ENCODE measurements at places on chromosomes 6 and 20.
A peak's percentile ranks its signal among the peaks of the same experiment; 100 is the strongest.

DNA sequence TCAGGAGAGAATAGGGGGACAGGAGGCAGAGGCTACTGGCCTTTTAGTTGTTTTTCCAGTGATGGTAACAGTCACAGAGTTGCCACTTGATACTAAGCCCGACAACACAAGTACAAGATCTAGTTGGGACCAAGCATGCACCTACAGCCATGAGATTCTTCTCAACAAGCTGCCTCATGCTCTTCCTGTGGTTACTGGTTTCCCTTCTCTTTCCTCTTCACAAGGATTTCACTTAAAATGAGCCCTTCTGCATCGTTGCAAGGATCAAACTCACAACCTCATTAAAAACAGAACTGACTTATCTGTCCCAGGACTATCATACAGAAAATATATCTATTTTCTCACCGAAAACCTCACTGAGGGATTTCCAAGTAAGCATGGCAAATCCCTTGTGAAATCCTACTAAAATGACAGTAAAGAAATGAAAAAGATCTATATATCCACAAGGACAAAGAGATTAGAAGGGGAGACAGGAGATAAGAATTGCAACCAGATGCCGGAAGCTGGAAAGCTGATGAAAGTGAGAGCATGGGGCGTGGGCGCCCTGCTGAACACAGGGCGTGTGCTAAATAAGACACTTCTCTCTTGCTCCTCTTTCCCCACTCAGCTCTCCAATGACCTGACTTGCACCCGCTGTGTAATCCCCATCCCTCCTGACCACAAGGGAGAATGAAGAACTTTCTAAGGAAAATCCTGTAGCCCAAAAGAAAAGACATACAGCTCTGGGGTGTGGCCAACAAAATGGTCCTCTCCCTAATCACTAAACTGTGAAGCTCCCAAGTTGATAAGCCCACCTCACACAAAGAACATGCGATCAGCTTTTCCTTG is 13.4 kb downstream of the MTFR2 start:
- DNase-seq = no peak

DNA sequence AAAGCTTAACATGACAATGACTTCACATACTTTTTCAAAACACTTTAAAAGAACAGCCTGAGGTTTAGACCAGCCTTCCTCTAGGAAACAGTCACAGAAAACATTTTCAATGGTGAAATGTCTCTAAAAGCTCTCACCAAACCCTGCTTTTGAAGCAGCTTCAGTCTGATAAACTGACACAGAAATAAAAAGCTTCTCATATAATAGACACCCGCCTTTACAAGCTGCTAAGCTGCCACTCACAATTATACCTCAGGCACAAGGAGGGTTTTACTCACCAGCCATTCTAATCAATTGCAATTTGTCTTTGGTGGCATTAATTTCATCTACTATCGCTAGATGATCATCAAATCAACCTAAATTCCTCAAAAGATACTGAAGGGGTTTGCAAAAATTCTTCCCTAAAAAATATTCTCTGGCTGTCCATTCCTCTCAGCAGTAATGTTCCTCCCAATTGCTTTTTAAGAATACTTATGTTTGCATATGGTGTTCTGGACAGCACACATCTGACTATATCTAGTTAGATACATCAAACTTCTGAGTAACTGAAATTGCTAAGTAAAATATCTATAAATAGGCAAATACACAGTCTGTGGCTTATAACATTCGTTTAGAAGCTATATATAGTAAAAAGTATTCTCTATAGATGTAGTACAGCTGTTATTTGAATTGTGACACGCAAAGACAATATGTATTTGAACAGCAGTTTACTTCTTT is 29.4 kb downstream of the KIF13A start:
- no peak for DNase-seq

DNA sequence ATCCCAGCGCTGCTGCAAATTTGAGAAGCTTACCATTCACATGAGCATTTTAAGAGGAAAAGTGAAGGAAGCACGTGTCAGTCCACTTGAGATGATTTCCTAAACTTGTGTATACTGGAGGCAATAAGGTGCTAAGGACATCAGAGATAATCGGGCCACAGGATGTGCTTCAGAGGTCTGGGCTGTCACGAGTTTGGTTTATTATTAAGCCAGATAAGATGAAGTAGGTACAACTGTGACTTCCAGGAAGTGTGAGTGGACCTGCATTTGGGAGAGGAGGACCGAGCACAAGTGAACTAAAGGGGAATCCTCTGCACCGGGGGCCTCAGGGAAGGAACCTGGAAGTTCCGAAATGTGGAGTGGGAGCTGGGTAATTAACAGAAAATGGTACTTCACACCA is 1.4 kb downstream of the SAMD5 start:
- peak; percentile 6 for DNase-seq

DNA sequence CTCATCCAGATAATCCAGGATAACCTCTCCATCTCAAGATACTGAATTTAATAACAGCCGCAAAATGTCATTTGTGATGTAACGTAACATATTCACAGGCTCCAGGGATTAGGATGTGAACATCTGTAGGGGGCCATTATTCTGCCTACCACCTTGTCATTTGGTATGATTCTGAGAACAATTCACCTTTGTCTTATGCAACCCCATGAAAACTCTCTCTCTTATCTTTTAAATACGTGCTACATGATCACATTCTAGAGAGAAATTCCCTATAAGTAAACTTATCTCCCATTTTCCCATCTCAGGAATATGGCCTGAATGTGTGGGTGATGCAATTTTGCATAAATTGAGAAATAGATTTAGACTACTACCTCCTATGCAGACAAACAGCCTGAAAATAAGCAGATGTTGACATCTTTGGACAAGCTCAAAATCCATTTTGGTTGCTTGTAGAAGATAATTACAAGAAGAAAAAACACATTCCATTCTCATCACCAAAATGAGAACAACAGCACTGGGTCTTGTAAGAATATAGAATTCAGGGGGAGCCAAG is 255.4 kb upstream of the STXBP5 start:
- no peak for DNase-seq

DNA sequence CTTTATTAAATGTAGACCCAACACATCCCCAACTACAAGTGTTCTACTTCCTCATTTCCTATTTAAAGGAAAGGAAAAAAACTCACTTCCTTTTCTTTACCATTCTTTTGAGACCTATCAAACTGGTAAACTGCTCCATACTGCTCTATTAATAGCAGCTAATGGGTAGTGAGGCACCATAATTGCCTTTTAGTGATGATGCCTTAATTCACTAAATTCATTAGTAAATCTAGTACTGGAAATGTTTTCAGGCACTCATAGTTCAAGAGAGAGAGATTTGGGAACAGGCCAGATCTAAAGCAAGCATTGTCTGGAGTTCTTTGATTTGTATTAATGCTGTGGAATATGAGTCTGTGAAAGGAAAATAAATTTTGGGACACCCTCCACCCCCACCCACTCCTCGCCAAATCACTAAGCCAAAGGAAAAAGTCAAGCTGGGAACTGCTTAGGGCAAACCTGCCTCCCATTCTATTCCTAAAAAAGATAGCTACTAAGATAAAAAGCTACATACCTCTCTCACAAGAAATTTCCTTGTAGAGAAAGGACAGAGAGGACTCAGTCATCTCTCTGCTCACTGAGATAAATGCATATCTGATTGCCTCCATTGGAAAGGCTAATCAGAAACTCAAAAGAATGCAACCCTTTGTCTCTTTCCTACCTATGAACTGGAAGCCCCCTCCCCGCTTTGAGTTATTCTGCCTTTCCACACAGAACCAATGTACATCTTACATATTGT is 13.6 kb upstream of the IBTK start:
- DNase-seq = no peak

- no peak for DNase-seq
Observed at GRCh38 chr6:167108278-167108677, 14.6 kb upstream of the CCR6 start.

DNA sequence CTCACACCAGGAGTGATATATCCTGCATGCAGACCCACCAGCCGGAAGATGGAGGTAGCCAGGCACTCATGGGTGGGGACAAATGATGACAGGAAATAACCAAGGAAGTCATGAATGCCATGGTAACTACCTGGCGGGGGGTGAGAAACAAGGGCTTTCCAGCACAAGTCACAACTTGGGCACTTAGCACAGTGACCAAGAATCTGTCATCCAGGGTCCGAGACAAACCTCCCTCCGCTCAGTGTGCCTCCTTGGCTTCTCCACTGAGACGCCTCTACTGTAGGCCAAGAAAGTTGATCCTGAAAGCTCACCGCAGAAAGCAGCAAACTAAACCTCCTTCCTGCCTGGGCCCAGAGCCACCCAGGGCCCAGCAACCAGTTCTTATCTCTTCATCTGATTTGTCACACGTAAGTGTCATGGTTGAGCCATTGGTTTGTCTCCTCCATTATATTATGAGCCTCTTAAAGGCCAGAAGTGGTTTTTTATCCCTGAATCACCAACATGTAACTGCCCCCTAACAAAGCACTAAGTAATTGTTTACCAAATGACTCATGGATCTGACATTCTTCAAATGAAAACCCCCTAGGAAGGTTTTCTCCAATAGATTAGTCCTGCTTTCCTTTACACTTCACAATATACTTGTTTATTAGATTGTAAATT is 84.3 kb upstream of the TAB2 start:
- DNase-seq = peak; percentile 90

DNA sequence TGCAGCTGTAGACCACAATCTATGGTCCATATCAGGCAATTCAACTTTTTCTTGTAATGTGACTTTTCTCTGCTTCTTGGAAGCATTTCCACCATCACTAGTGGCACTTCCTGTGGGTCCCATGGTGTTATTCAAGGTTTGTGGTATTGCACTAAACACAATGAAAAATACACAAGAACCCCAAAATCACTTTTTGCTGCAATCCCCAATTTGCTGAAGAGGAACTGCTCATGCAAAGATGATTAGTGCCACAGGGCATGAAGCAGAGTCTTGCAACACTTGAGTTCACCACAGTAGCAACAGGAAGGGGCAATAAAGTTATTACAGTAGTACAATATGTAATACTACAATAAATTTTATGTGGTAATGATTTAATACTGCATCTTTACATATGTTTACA is 16.8 kb upstream of the TAAR1 start:
- DNase-seq = no peak

- no peak for DNase-seq
Observed at GRCh38 chr6:33868141-33868540, 64.3 kb upstream of the MLN start.

DNA sequence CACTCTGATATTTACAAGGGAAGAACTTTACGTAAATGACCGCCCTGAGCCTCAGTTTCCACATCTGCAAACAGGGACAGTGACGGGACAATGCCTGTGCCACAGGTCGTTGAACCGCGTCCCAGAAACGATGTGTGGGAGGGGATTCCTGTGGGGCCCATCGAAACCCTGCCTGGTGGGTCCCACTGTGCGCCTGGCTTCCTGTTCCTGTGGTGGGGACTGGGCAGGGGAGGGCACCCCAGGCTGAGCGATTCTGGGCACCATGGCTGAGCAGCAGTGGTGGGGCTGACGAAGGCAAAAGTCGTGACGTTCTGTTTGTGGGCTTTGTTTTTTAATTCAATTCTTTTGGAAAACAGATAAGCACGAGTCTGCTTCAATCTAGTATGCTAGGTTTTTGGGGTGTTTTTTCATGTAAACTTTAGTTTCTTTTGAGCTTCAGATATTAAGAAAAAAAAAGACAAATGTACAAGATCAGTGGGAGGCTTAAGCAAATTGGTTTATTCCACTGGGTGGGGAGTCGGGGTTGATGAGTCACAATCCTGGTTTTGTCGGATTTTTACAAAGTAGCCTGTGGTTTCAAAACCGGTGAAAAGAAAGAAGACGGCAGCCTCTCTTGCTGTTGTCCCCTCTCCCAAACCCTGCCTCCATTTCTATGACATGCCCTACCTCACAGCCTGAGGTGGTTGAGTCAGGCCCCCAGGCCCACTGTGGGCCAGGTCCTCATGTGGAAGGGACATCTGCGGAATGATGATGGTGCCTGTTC is 40.4 kb downstream of the GNAS-AS1 start:
- DNase-seq = no peak

DNA sequence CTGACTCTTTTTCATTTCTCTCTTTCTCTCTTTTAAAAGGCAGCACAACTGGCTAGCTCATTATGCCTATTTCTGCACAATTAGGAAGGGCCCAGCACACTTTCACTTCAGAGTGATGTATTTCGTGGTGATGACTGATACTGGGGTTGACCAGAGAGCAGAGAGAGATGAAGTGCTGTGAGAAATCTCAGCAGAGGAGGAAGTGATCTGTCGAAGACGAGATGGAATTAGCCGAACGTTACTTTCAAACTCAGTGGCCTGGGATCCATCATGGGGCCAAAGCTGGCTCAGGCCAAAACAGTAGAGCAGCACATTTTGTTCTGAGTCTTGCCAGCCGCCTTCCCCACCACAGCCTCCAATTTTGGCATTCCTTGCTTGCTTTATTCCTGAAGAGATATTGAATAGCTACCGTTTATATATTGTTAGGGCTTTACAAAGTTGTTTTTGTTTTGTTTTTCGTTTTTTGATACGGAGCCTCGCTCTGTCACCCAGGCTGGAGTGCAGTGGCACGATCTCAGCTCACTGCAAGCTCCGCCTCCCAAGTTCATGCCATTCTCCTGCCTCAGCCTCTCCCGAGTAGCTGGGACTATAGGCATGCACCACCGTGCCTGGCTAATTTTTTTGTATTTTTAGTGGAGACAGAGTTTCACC is 213.2 kb upstream of the ECI2 start:
- DNase-seq = no peak

- peak; percentile 21 for DNase-seq
Observed at GRCh38 chr20:362271-363254, 15.7 kb downstream of the NRSN2 start.

DNA sequence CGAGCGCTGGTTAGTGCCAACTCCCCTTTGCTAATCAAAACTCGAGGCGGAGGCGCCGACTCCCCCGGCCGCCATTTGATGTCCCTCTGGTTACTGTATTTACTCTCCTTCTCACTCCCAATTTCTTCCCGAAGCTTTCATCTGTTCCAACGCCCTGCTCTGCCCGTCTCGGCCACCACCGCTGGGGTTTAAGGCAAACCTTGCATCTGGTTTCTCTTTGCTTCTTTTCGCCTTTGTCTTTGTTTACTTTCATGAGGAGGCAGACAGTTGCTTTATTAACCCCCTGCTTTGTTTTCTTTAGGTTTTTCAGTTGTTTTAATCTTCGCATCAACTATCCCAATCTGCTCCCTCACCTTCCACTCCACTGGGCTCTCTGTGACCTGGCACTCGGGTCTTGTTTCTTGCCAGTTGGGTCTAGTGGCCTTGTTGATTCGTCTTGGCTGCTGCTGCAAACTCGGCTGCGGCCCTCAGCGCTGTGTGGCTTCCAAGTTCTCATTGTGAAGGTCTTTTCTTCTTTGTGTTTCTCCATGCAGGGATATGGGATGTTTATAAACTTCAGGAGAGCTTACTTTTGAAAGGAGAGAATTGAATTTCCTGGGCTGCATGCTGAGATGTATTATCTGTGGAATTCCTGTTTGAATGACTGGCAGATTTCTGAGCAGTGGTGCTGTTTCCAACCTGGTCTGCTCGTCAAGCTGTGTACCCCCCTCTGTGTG is 155.1 kb downstream of the CDC5L start:
- no peak for DNase-seq

GRCh38 chr6:16594849-16595248 is 166.4 kb downstream of the ATXN1 start:
- no peak for DNase-seq

All from kidney glomerular epithelial cell (primary cell).